ENCODE measurements at places on chromosomes 6 and 20.

- DNase-seq = no peak
These were observed 13.1 kb upstream of the NT5DC1 start for GRCh38 chr6:116087437-116088027.

- DNase-seq = no peak
These were observed 54.4 kb downstream of the GOPC start for GRCh38 chr6:117547688-117548621.

DNA sequence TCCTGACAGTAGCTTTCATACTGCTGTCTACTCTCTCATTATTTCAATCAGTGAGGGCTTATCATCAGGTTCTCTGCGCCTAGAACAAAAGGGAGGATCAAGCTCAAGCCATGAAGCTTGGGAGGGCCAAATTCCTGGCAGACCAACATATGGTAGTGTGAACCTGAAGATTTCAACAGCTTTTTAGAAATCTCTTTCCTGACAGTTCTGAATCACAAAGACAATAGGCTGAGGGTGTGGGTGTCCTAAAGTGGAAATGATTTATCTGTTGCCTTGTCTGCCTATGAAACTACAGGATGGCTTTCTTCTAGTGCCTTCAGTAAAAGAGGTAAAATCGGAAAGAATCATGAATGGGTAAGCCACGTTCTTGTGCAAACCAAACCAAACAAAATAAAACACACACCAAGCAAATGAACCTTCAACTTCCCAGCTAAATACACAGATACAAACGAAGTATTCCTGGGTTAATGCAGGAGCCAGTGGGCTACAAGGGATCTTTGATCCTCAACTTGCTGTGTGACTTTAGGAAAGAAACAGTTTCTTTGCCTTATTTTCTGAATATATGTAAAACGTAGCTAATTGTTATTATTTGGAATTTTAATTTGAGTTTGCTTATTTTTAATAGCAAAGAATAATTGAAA lies 2.7 kb upstream of the RHAG start:
- no peak for DNase-seq

DNA sequence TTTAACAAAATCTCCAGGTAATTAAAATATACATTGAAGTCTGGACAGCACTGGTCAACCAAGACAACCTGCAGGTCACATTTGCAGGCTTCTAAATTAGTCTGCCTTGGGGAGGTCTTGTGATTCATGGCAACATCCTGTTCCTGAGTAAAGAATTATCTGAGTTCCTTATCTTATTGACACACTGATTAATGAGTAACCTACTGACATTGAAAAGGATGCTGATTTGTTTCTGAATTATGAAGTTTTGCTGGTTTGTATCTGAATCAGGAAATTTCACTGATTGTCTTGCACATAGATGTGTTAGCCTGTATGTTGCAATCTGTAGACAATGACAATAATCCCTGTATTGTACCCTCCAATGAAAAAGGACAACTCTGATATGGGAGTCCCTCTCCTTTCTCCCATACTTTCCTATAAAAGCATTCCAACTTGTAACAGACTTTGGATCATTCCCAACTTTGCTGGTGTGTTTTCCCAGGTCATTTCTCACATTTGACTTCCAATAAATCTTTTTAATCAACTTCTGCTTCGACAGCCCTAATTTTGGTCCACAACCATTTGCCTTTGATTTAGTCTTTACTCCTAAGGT lies 80.0 kb downstream of the LAMP5 start:
- no peak for DNase-seq

Measured in stimulated activated CD8-positive, alpha-beta memory T cell treated with anti-CD3 and anti-CD28 coated beads, Interleukin-4, amount 100 ng/mL, for 1 hour (primary cell).